Stimulated activated CD4-positive, alpha-beta T cell treated with anti-CD3 and anti-CD28 coated beads, Interleukin-2, amount 100 ng/mL, for 48 hours (primary cell): ENCODE measurements at places on chromosomes 5 and 9.

GRCh38 chr5:72817076-72817481, 618 bp downstream of the TNPO1 start:
- peak; percentile 21 for DNase-seq

DNA sequence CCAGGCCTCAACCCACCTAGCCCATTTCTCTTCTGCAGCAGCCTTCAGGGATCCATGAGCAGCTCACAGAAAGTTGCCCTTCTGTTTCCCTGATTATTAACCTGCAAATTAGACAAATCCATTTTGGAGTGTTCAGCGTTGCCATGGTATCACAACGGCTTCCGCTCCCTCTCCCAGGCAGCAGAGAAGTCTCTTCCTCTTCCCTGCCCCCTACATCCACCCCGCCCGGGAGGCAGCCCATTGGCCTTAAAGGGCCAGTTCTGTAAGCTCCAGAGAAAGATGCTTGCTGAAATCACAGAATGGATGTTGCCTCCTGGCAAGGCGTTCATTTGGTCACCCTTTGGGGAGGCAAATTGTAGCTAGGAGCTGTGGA, 47.7 kb upstream of the BOD1 start:
- DNase-seq: no peak

DNA sequence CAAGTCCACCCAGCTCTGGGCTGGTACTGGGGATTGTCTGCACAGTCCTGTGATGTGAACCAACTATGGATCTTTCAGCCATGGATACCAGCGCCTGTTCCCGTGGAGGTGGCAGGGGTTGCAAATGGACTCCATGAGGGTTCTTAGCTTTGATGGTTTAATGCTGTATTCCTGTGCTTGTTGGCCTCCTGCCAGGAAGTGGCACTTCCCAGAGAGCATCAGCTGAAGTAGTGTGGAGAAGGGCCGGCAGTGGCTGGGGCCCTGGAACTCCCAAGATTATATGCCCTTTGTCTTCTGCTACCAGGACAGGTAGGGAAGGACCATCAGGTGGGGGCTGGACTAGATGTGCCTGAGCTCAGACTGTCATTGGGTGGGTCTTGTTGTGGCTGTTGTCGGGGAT, 1104.8 kb upstream of the COX7C start:
- no peak for DNase-seq

GRCh38 chr5:33444542-33444941, 3.8 kb downstream of the TARS1 start:
- DNase-seq: no peak

DNA sequence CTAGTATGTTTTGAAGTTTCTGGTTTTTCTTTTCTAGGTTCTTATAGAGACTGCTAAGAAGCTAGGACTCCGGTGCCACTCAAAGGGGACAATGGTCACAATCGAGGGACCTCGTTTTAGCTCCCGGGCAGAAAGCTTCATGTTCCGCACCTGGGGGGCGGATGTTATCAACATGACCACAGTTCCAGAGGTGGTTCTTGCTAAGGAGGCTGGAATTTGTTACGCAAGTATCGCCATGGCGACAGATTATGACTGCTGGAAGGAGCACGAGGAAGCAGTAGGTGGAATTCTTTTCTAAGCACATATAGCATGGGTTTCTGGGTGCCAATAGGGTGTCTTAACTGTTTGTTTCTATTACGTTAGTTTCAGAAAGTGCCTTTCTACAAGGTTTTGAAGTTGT, 52.2 kb downstream of the MTAP start:
- DNase-seq: no peak

DNA sequence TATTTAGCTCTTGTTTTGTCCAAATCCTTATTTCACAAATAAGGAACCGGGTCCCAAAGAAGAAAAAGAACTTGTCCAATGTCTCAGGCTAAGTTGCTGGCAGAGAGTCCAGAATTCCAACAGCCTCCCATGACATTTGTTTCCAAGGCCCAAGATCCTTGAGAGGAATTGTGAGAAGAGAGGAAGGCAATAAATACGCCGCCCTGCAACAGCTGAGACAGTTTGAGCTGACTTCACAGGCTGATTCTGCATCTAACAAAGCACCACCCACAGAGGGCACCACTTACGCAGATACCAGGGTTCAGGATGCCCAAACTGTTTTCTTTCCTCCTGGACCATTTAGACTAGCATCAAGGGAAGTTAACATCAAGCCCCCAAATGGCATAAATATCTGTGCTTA, 211.3 kb downstream of the FAM114A2 start:
- DNase-seq: no peak

DNA sequence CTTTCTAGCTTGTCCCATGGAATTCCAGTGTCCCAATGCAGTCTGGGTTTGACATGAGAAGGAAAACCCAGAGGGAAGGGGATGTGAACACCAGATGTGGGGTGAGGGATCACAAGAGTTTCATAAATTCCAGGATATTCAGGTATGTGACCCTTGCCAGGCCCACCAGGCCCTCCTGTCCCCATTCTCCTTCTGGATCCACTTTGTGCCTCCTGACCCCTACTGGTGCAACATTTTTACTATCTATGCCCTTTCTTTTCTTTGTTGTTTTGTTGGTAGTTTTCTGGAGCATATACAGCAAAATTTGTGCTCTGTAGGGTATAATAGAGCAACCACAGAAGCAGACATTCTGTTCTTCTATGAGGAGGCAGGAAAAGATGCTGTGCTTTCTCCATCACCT, 597.0 kb upstream of the GRAMD2B start:
- no peak for DNase-seq

DNA sequence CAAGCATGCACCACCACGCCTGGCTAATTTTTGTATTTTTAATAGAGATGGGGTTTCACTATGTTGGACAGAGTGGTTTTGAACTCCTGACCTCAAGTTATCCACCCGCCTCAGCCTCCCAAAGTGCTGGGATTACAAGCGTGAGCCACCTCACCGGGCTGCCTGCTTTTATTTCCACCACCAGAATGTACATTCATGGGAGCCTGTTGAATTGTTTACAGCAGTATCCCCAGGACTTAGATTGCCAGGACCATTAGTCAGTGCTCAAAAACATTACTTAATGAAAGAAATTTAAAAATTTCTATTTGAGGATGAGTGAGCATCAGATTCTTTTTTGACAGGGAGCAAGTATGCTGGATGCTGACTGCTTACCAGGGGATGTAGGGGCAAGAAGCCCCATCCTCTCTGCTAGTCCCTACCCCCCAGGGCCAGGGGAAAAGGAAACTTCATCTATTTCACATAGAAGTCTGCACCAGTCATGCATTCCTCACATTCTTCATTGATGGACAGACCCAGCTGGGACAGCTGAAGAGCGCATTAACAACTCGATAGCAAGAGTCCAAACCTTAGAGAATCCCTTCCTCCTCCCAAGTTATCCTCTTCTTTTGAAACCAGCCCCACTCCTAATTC, 10.3 kb upstream of the RGMB start:
- no peak for DNase-seq

GRCh38 chr5:14148890-14149671, 5.9 kb downstream of the TRIO start:
- no peak for DNase-seq

- no peak for DNase-seq
Observed at GRCh38 chr9:14814249-14814628, 91.7 kb upstream of the CER1 start.

- DNase-seq: no peak
Observed at GRCh38 chr5:173014671-173015070, 31.1 kb downstream of the ATP6V0E1 start.

GRCh38 chr5:118818604-118819003, 169.7 kb downstream of the DTWD2 start:
- no peak for DNase-seq
